DMS79 (cell line): ENCODE measurements at places on chromosomes 1 and 21.

DNA sequence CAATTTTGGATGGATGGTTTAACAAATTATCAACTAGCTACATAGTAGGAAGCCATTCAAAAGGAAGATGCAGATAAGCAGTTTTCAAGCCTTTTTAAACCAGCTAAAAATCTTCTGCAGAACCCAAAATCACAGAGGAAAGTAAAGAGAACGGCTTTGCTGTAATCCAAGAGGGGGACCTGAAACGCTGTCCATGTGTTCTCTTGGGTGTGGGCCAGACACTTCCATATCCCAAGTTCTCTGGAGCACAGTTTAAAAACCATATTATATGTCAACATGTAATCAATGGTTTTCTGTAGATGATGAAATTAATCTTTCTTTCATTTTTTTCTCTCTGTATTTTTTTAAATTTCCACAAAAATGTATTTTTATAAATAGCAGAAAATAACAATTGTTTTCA, 90.5 kb downstream of the SELENOF start:
- DNase-seq = no peak

- DNase-seq = no peak
These were observed 46.8 kb downstream of the SPATA46 start for GRCh38 chr1:162329826-162330225.

DNA sequence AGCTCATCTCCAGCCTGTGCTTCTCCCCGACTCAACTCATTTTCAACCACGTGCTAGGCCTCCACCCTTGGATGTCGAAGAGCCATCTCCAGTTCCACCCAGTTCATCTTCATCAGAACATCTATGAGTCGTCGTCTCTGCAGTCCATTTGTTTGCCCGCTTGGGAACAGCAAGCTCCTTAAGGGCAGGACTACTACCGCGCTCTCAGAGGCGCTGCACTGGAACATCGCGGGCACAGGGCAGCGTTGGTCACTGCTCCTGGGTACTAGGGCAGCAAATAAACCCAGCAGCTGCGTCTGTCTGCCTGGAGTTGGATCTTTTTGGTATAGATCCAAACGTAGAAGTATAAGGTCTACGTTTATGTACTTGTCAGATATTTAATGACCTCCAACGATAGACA, 478 bp upstream of the PRDM2 start:
- DNase-seq = no peak

DNA sequence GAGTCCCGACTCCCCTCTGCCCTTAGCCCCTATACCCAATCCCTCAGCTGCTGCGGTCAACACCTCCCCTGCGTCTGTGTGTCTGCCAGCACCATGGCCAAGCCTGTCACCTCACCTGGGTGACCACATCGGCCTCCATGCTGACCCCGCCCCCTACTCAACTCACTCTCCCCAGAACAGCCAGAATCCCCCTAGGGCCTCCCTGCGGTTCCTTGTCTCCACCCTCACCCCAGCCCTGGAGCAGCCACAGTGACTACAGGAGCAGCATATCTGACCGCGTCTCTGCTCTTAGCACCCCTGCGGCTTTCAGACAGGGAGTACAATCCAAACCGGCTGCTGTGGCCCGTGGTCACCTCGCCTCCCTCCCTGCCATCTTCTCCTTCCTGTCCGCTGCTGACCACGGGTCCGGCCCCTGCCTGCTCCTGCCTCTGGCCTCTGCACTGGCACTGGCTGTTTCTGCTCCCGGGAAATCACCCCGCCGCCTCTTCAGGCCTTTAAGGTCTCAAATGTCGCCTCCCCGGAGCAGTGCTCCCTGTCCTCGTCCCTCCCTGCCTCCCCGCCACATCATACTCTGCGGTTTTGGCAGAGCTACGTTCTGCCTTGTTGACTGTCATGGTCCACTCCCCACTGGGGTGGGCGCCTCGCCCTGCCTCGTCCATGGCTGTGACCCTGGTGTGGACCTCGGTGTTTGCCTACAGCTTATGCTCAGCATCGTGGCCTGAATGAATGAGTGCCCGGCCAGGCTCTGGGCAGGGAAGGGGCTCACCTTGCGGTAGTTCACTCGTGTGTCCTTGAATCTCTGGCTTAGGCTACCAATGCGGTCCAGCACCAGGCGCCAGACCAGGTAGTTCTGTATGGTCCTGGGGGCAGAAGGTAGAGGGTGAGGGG, 11.1 kb downstream of the PRXL2B start:
- no peak for DNase-seq

DNA sequence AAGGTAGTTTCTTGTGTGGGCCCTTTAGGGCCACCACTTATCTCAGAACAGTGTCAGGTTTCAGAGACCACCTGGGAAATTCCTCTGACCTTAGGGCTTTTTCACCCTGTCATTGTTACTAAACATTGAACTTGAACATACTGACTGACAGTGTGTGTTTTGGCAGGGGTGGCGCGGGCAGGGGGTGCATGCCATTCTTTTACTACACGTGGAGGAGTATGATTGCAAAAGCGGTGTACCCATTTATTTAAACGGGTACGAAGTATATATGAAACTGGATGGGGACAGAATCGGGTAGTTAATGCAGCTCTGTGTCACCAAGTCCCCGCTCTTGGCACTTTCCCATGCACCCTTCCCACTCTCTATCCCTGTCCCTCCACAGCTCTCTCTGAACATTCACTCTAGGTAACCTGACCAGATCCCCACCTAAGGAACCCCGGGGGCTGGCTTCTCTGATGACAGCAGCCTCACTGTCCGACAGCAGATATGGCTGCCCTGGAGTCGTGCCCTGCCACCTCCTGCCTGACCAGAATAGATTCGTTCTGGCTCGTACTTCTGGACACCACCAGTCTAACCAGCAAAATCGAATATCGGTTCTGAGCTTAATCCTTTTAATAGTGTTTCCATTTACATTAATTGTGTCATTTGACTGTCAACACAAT, 51.3 kb downstream of the NFASC start:
- DNase-seq = no peak

DNA sequence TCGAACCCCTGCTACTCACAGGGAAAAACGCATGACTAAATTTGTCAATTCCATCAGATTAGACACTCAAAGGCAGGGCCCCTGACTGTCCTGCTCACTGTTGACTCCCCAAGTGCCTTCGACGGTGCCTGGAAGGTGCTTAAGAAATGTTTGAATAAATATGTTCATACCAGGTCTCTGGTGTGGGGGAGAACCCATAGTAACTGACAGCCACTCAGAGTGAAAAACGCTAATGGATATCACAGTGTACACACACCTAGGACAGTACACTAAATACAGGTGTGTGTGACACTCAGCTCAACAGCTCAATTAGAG, 39.7 kb upstream of the WASF2 start:
- DNase-seq = no peak

DNA sequence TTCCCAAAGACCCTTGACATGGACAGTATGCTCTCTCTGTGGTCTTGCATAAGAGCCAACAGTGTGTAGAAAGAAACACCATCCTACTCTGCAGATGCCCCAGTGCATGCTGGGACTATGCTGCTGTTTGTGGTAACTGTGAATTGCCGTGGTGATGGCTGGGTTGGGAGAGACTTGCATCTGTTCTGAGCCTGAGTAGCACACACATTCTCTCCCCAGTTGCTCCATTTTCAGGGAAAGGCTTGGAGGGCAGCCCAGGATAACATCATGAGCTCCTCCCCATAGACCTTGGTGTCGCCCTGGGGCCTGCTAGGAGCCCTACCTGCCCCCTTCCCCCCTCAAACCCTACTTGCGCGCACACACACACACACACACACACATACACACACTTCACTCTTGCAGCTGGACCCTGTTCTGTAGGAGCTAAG, 120.9 kb upstream of the IPO9 start:
- DNase-seq = no peak

DNA sequence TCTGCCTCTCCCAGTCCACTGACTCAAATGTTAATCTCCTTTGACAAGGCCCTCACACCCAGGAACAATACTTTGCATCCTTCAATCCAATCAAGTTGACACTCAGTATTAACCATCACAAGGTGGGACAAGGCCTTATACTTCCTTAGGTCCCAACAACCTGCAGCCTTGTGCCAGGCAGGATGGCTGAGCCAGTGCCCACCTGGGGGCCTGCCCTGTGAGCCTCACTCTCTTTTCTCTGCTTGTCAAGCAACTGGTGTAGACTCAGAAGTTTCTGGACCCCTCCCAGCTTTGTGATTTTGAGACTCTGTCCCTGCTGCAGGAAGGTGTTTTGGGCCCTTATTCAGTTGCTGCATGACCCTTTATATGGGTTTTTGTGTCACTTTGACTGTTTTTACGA, 310.0 kb upstream of the C1orf174 start:
- no peak for DNase-seq

- DNase-seq = no peak
These were observed 532.8 kb downstream of the MATN1 start for GRCh38 chr1:30190511-30191153.
